ENCODE measurements at places on chromosomes 16 and 17.

DNA sequence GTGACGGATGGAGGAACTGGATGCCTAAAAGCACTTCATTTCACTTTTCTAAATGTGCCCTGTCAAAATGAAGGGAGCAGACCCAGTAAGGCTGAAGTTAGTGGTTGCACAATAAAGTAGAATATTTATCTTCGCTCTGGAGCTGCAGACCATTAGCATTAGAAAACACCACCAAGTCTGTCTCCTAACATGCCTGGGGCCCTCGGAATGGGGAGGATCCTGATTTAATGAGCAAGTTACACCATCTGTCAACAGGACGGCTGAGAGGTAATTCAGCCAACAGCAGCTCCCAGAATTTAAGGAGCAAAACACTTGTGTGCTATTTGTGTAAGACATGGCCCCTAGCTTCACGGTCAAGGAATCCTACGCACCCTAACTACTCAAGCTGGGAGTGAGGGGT lies 22.3 kb downstream of the CA10 start:
- DNase-seq, result no peak

GRCh38 chr17:34314279-34314678 lies 5.0 kb upstream of the CCL8 start:
- DNase-seq, result peak; percentile 70

DNA sequence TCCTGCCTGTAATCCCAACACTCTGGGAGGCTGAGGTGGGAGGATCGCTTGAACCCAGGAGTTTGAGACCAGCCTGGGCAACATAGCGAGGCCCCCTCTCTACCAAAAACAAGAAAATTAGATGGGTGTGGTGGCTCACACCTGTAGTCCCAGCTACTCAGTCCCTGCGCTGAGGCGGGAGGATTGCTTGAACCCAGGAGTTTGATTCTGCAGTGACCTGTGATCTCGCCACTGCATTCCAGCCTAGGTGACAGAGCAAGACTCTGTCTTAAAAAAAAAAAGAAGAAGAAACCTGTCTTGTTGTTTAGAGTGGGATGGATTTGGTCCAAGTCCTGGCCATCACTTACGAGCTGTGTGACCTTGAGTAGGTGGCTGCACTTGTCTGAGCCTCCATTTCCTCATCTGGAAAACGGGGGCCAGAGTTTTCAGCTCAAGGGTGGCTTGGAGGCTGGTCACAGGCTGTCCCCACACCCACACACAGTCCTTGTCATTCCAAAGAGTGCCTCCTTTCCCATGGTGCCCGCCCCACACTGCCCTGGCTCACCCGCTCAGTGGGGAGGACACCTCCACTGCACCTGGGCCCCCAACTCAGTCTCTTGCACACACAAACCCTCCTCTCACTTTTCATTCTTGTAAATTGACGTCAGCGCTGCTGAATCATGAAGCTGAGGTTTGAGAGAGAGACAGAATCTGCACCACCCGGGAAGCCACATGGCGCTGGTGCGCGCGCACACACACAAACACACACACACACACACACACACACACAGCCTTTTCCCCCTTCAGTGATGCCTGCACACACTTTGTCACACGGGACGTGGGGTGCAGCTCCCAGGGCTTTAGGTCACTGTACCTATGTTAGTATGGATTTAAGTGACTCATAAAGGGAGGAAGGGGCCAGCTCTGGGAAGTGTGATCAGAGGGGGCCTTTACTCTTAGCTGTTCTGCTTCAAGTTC lies 4.2 kb downstream of the SOCS1 start:
- no peak for DNase-seq

- no peak for DNase-seq
Measured at GRCh38 chr17:11651089-11651488, 52.8 kb downstream of the DNAH9 start.

DNA sequence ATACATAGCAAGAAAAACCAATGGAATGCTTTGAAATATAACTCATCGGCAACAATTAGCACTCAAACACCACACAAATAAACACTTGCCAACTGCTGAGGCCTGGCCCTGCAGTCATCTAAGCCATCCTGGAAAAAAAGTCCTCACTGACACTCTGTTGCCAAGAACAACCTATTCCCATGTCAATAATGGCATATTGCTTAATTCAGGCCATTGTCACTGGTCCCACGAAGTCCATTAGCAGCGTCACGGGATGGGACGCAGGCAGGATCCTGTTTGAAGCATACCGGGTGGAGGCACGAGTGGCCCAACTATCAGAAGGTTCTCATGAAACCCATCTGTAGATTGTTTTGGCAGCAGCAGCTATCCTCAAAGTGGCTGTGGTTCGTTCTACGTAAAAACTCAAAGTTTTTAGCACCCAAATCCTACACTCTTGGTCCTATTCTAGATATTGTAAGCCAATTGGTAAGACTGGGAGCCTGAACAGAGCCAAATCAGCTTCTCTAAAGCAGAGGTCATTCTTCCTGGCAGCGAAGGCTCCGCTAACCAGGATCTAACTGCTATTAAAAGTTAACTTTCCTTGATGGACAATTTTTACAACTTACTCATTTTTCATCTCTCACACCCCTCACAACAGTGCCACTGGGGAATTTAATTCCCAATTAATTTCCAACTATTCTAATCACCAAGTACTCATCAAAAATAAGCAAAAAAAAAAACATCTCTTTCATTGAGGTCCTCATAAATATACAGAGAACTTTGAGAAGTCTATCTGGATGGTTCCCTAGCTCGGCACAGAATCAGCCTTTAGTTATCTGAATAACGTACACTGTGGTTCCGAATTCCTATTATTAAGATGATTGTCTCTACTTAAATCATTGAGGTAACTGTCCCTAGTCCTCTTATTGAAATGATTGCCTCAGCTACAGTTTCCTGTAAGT lies 91.5 kb downstream of the ZFHX3 start:
- DNase-seq, result no peak
